ENCODE measurements at places on chromosomes 12 and 14.

- DNase-seq = no peak
Observed at GRCh38 chr14:22320362-22320750, 268.7 kb downstream of the DAD1 start.

GRCh38 chr12:47231456-47231855, 151.7 kb upstream of the AMIGO2 start:
- DNase-seq = no peak

DNA sequence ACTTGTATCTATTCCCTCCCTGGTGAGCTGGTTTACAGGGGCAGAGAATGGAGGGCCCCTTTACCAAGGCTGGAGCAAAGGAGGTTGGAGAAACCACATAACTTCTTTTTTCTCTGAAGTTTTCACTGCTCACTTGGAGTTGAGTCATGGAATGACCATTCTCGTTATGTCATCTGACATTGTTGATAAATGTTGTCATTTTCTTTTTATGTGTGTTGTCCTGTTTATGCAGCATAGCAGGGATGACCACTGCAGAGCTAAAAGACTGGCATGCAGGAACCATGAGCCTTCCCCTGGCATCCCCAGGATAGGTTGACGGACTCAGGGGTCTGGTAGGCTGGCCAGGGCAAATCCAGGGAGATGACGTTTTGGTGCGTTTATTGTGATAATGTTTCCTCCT, 256.8 kb upstream of the DDHD1 start:
- DNase-seq = no peak

GRCh38 chr14:21902561-21903181, 229.1 kb upstream of the OR4E1 start:
- DNase-seq = no peak

DNA sequence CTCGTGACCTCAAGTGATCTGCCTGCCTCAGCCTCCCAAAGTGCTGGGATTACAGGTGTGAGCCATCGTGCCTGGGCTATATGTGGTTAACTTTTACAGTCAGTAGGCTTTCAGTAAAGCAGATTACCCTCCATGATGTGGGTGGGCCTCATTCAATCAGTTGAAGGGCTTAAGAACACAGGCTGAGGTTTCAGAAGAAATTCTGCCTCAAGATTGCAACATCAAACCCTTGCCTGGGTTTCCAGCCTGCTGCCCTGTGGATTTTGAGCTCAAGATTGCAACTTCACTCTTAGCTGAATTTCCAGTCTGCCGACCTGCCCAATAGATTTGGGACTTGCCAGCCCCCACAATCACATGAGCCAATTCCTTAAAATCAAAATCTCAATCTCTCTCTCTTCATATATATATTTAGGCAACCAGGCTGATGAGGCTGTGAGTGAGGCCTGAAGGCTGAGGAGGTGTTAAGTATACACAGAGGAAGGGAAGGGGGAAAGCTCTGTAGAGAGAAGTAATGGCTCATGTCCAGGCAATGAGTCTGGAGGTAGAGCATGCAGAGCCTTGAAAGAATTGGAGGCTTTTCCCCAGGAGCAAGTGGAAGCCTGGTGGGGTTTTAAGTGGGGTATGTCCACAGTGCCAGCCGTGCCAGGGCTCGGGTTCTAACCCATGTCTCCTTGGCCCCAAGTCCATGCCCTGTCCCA, 33.3 kb upstream of the ACTN1 start:
- no peak for DNase-seq

DNA sequence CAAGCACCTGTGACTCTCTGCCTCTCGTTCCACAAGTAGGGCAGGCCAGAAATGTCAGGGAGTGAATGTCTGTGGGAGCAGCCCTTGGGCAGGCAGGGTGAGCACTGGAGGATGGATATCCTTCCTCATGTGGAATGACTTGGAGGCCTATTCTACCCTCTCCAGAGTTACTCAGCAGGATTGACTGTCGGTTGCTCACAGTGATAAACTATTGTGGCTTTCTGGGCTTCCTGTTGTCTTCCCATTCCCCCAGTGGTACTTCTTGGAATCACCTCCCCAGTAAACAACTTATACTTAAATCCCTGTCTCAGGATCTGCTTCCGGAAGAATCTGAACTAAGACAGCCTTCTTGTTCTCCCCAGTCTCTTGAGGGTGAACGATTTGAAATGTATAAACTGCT, 79.6 kb upstream of the MANSC4 start:
- no peak for DNase-seq
